NCI-H1105 (cell line): ENCODE measurements at places on chromosomes 2 and 18.

- DNase-seq = no peak
Measured at GRCh38 chr2:120279708-120280107, 27.1 kb downstream of the RALB start.

DNA sequence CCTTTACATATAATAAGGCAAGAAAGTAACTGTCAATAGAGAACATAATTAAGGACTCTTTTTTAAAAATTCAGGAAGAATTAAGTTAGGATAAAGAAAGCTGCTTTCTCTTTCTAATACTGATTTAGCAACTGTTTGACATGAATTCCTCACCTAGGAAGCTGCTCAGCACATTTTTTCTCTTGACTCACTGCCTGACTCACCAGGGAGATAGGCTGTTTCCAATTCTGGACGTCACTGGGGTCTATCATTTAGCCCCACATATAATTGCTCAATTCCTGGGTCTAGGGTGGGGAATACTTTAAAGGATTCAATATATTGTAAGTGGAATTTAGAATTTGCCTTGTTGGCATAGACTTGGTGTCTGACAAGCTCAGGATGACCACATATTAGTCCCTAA, 50.8 kb upstream of the UGP2 start:
- no peak for DNase-seq

- no peak for DNase-seq
Measured at GRCh38 chr2:102014041-102014345, 22.2 kb downstream of the IL1R2 start.

DNA sequence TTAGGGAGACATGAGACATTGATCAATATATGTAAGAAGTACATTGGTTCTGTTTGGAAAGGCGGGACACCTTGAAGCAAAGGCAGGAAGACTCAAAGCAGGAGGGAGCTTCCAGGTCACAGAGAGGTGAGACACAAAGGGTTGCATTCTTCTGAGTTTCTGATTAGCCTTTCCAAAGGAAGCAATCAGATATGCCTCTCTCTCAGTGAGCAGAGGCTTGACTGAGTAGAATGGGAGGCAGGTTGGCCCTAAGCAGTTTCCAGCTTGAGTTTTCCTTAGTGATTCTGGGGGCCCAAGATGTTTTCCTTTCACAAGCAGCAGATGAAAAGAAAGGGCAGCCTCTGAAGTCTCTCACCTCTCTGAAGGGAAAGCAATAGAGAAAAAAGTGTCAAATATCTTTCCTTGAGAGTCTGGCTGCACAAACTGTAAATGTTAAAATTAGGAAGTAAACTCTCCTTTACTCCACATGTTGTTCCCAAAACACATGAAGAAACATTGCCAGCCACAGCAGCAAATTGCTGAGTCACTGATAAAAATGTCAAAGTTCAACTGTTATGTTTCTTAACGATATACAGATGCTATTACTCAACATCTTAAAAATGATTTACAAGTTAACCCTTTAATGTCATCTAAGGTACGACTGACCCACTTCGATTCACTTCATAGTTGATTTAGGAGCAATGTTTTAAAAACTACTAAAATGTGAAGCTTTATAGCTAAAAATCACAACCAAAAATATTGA, 40.3 kb downstream of the CYB5A start:
- DNase-seq = no peak

DNA sequence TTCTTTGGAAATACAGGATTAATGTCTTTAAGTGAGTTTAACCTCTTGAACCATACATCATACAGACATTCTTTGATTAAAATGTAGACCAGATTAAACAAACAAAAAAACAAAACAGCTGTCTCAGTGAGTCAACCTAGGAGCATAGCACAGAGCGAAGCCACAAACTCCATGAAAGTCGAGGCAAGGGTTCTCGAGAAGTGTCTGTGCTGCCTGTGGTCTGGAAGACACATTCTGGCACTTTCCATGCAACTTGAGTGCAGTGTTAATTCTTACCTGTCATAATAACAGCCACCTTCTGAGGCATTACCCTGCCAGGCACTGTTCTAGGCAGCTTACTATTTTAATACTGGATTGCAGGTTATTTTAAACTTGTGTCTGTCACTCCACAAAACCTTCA, 435.5 kb upstream of the MMADHC start:
- DNase-seq = no peak

- DNase-seq = peak; percentile 1
Measured at GRCh38 chr2:160252278-160252887, 52.3 kb upstream of the ITGB6 start.

GRCh38 chr2:101766871-101767739, 69.6 kb downstream of the MAP4K4 start:
- DNase-seq = no peak

GRCh38 chr2:9655441-9656269, 24.9 kb upstream of the YWHAQ start:
- DNase-seq = no peak

- DNase-seq = no peak
Measured at GRCh38 chr18:3879836-3880120, 429.8 kb downstream of the TGIF1 start.

- no peak for DNase-seq
Measured at GRCh38 chr2:54858021-54858681, 134.7 kb downstream of the EML6 start.

GRCh38 chr2:120712180-120712681, 23.4 kb upstream of the GLI2 start:
- DNase-seq = no peak

GRCh38 chr2:49577041-49577440, 422.7 kb upstream of the FSHR start:
- DNase-seq = no peak

DNA sequence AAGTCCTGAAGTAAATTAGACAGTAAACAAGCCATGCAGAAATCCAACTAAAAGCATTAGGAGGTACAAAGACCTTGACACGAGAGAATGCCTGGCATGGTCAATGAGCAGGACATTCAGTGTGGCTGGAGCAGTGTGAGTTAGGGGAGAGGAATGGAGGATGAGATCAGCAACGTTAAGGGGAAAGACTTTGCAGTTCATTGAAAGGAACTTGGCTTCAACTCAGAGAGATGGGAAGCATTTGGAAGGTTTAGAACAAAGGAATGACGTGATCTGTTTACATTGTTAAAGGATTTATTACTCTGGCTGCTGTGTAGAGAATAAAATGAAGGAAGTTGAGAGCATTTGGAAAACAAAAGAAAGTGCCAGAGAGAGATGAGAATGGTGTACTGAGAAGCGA, 621.3 kb downstream of the XIRP2 start:
- DNase-seq = peak; percentile 47

DNA sequence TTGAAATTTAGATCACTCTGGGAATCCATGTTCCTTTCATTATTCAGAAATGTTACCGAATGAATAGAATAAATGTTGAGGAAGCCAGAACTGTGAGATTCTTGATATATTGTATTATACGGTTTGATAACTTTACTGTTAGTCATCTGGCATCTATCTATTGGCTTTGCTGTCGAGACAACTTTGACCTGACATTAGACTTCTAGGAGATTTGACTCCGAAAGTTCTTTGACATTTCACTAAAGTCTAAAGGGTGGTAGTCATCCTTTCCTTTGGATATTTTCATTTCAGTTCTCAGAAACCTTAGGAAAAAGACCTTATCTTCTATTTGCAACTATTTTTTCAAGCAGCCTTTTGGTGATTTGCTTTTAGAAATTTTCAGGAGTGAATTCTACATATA, 1.9 kb downstream of the BMPR2 start:
- no peak for DNase-seq

DNA sequence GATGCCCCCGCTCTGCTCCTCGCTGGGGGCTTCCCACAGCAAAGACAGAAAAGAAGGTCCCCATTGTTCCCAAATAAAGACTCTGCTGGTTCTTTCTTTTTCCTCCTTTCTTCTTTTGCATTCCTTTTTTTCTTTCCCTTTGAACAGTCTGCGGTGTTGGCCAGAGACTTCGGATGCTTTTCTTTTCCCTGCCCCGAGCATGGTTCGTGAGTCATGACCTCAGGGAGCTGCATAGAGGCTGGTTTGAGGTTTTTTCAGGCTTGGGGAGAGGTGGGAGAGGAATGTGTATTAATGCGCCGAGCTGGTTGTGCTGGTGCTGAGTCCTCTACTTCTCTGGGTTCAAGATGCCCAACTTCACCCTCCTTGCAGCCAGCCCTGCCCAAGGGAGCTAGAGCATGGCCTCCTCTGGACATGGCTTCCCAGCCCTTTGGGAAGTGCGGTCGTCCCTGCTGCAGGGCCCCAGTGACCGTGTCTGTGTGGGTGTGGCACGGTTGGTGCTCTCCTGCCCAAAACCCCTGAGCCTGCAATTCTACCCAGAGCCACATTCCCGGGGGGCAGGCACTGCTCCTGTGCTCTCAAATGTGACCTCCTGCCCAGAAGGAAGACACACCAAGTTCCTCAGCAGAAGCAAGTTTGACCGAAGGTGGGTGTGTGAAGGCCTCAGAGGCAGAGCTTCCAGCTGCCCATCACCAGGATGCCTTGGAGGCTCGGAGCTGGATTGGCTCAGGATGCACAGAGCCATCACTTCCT, 9.0 kb upstream of the ARHGEF4 start:
- DNase-seq = no peak

GRCh38 chr2:182545420-182546167, 118.8 kb upstream of the PDE1A start:
- no peak for DNase-seq
